ENCODE measurements at places on chromosomes 7 and 10. TPM values are rescaled to one million over a fixed set of nuclear protein-coding genes. Genes with fewer than 3 reads are reported as not detected.

DNA sequence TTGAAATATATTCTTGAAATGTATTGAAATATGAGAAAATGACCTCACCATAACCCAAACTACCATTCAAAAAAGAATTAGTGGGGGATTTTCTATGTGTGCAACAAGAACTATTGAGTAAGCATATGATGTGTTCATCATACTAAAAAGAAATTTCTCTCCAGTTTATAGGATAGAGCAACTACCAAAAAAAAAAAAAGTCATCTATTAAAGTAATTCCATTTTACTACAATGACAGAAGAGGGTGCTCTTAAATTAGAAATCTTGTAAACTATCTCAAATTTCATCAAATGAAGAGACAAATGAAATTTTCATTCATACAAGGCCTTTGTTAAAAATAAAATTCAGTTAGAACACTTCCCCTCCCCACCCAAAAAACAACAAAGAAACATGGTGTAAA is 195.4 kb upstream of the PLXDC2 start:
- no peak for DNase-seq

- DNase-seq = no peak
Measured at GRCh38 chr7:151717415-151717814, 159.5 kb downstream of the PRKAG2 start.

GRCh38 chr10:3094609-3095036 is 27.3 kb downstream of the PFKP start:
- no peak for DNase-seq

DNA sequence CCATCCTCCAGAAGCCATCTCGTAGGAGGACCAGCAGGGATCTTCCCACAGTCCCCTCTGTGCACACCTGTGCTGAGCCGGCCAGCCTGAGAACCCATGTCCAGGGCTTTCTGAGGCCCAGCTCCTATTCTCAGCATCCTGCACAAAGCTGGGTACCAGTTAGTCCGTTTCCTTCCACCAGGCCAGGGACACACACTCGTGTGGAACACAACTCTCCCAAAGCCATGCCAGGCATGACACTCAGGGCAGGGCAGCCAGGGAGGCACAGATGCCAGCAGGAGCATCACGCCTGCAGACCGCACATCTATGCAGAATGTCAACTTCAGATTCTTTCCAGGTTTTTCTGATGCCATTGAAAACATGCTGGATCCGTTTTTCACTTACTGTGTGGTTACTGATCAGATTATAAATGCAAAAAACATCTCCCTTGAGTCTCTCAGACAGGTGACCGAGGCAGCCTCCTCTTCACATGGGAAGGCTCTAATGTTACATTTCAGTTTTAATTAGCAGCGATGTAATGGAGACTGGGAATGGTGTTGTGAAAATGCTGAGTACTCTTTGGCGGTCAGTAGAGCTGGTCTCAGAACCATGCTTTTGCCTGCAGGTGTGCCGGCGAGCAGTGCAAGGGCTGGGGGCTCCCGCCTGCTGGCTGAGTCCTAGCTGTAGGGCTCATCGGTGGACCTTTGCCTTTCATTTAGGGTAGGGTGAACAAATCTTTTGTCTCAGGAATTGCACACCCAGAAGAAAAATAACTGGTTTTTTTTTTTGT is 3.3 kb upstream of the SUN1 start:
- DNase-seq = no peak

The ADCYAP1R1 gene
- total RNA-seq = 14.6 TPM

All from H1 (cell line).